ENCODE measurements at places on chromosomes 6 and 20.

DNA sequence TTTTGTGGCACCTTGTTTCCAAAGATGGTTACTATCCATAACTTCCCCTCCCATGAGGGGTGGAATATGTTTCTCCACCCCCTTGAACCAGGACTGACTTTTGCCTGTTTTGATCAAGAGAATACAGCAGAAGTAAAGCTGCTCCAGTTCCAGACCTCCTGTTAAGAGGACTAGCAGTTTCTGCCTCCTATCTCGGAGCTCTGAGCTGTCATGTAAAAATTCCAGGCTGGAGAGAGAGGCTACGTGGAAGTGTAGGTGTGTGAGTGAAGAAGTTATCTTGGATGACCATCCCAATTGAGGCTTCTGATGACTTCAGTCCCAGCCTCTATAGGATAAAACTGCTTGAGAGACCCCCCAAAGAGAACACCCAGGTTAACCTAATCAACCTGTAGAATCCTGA is 511.7 kb upstream of the IMPG1 start:
- DNase-seq: no peak

DNA sequence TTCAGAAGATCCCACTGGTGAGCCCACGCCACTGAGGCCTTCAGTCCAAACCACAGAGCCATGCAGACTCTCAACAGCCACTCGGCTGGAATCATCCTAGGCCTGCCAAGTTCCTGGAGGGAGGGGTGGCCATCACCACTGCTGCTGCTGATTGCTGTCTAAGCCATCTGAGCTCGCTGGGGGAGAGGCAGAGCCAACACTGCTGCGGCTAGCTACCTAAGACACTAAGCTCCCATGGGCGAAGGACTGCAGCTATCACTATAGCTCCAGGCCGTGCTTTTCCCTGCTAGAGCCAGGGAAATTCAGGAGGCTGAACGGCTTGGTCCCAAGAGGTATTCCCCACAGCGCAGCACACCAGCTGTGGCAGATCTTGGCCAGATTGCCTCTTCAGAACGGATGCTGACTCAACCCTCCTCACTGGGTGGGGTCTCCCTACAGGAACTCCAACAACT is 73.6 kb downstream of the TBC1D32 start:
- DNase-seq: no peak

DNA sequence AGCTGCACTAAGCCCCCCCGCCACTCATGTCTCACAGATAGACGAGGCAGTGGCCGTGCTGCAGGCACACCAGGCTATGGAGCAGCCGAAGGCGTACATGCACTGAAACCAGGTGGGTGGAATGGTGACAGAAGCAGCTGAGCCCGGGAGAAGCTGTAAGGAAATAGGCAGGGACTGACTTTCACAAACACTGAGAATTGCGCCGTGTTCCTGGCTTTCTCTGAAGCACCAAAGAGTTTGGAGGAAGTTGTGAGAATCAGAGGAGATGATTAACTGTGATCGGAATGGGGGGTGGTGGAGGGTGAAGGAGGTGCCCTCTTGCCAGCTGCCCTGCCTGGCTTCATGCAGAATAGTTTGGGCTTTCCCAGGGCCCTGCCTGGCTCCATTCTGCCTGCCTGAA is 21.6 kb downstream of the TOMM34 start:
- DNase-seq: no peak

DNA sequence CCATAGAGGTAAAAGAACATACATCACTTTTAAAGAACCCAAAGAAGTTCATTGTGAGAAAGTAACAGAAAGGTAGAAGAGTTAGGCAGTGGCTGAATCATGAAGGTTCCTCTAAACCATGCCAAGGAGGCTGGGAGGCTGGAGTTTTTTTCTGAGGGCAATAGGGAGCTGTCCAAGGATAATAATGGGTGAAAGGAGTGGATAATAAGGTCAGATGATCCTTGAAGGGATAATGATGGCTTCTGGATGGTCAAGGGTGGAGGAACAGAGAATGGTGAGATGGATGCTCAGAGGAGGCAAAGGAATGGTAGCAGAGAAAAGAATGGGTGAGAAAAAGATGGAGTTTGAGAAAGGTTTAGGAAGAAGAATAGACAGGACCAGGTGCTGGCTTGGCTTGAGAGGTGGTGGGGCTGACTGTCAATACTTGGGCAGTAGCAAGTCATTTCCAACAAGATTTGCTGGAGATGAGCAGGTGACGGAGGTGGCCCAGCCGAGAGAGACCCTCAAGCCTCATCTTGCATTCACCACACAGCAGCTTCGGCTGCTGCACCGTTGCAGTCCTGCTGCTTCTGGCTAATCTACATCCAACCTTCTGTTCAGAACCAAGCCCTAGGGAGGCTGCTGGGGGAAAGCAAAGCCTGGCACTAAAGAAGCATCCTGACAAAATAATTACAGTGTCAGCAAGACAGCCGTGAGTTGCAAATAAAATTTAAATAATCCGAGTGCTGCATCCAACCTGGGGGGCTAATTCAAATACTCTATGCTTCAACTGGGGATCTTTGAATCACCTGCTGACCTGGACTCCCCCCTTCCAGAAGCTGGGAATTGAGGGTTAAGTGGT is 131.2 kb upstream of the KCNG1 start:
- DNase-seq: no peak

- no peak for DNase-seq
Measured at GRCh38 chr6:25446830-25447569, 167.8 kb downstream of the CARMIL1 start.

GRCh38 chr6:15619330-15619729 is 43.5 kb downstream of the DTNBP1 start:
- DNase-seq: no peak

- DNase-seq: no peak
Measured at GRCh38 chr20:10521836-10522235, 86.7 kb downstream of the SLX4IP start.

DNA sequence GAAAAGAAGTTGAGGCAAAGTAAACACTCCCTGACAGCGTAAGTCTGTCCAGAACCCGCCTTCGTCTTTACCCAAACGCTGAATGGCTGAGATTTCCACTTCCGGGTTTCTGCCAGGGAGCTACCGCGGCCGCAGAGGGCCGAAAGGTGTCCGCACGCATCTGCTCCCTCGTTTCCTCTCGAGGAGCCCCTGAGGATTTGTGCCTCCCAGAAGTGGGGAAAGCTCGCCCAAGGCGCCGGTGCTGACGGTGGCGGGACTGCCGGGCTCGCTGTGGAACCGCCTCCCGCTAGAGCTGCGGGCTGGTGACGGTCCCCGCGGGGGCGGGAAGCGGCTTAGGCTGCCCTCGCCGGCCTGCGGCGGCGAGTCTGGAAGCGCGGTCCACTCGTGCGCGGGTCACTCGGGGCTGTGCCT is 1760.2 kb upstream of the DEFB115 start:
- DNase-seq: no peak

DNA sequence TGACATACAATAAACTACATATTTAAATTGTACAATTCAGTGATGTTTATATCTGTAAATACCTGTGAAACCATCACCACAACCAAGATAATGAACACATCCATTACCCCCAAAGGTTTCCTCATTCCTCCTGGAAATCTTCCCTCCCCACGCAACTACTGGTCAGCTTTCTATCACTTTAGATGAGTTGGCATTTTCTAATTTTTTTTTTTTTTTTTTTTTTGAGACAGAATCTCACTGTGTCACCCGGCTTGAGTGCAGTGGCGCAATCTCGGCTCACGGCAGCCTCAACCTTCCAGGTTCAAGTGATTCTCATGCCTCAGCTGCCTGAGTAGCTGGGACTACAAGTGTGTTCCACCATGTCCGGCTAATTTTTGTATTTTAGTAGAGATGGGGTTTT is 31.7 kb upstream of the ECI2 start:
- no peak for DNase-seq

GRCh38 chr6:120652506-120652905 is 681.8 kb downstream of the TBC1D32 start:
- DNase-seq: no peak

- no peak for DNase-seq
Measured at GRCh38 chr20:47350691-47351545, 5.6 kb downstream of the ZMYND8 start.

- no peak for DNase-seq
Measured at GRCh38 chr20:31943052-31943471, 8.8 kb downstream of the PDRG1 start.

DNA sequence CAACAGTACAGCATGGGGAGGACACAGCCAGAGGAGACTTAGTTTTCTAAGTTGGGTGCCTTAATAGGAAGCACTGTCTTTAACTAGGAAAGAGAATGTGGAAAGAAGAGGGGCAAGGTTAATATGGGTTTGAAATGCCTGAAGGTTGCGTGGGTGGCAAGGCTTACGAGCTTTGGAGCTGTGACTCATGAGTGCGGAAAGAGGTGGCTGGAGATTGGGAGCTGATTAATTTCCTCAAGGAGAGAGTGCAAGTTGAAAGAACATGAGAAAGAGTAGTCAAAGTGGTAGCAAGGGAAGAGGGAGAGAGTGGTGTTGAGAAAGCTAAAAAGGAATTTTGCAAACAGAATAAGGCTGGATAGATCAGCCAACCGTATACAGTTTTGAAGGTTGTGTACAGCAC is 315.1 kb upstream of the PRND start:
- DNase-seq: no peak

DNA sequence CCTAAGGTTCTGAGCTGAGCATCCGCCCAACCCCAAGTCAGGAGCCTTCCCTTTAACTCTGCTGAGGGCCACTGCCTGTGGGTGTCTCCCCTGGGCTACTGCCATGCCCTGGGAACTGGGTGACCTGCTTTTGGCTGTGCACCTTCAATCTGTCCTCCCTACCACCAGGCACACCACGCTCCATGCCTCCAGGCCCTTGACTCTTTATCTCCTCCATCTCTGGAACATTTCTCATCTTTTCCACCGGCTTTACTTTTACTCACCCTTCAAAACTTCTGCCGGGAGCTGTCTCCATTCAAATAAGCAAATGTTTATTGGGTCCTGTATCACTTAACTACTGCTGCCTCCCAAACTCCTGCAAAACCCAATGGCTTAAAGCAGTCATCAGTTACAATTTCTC is 83.3 kb upstream of the NHSL1 start:
- no peak for DNase-seq

Measured in HEK293T (cell line).